ENCODE measurements at places on chromosomes 12 and 14.

- H3K4me1 ChIP-seq: no peaks in the 10 kb centered on the region
- no peaks in the 10 kb centered on the region for H3K36me3 ChIP-seq
- no peak overlapping the region for H3K4me3 ChIP-seq
- H3K27ac ChIP-seq: no peak overlapping the region
Measured at GRCh38 chr12:127005406-127005805, 1261.6 kb upstream of the TMEM132C start.

GRCh38 chr14:63840981-63841380 lies 11.8 kb upstream of the SYNE2 start:
- no peak overlapping the region for H3K4me3 ChIP-seq
- H3K27ac ChIP-seq: no peak overlapping the region
- no peaks in the 10 kb centered on the region for H3K4me1 ChIP-seq
- DNase-seq: peak; percentile 65
- no peaks in the 10 kb centered on the region for H3K36me3 ChIP-seq

GRCh38 chr14:50649691-50650090 lies 18.4 kb downstream of the SAV1 start:
- no peaks in the 10 kb centered on the region for H3K27me3 ChIP-seq
- H3K27ac ChIP-seq: no peak overlapping the region
- no peak for DNase-seq
- no peaks in the 10 kb centered on the region for H3K4me1 ChIP-seq
- peaks cover 9% of the 10 kb centered on the region for H3K36me3 ChIP-seq

GRCh38 chr14:77271113-77271710 lies at the start of gene NGB:
TSS of gene NGB (minus strand) at chr14:77271206. CDS start at chr14:77270937, 269 bp downstream.
- no peaks in the 10 kb centered on the region for H3K36me3 ChIP-seq
- H3K4me1 ChIP-seq: no peaks in the 10 kb centered on the region
- peak; percentile 67 for DNase-seq
- H3K4me3 ChIP-seq: peak within 1 kb of the TSS; percentile 45

DNA sequence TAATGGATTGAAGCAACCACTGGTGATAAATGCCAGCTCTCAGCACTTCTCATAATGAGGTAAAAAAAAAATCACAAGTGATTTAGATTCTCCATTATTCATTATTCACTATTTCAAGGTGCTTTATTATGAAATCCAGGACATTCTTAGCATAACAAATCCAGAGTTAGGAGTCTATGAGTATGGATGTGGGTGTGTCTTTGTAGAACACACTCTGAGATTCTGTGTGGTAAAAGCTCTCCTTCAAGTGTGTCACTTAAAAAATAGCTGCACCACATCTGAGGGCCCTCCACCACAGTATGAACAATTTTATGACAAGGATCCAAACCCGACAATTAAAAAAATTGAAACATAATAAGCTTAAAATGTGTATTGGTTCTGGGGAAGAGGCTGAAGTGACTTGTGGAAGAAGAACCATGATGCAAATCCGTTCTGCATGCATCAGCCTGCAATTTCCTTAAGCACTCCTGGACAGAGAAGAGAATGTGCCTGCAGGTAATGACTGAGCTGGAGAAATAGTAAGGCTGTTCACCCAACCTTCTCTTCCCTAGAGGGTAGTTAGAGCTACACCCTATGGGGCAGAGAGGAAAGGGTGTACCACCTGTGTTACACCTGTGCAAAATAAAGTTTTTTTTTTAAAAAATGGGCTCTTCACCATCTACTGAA lies 488.5 kb upstream of the MGAT4C start:
- no peaks in the 10 kb centered on the region for H3K27me3 ChIP-seq
- no peaks in the 10 kb centered on the region for H3K36me3 ChIP-seq
- no peak for DNase-seq
- H3K4me3 ChIP-seq: no peak overlapping the region
- H3K4me1 ChIP-seq: no peaks in the 10 kb centered on the region

- H3K27ac ChIP-seq: no peak overlapping the region
- no peaks in the 10 kb centered on the region for H3K27me3 ChIP-seq
- peaks cover 4% of the 10 kb centered on the region for H3K36me3 ChIP-seq
Measured at GRCh38 chr12:12630850-12631249, 19.2 kb downstream of the CREBL2 start.

DNA sequence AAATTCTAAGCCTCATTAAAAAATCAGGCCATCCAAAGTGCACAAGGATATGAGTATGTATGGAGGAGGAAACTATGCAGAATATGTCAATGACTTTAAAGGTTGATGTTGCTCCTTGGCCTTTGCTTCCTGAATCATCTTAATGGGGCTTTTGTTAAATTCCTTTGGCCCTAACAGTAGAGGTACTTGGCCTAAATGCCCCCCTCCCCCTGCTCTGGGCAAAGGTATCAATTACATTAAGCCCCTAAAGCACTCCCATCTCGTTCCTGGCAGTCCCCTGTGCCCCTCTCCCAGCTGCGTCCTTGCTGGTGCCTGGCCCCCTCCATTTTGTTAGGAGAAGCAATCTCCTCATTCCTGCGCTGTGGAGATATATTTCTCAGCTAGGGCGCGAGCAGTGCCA lies 4.8 kb downstream of the COPZ1 start:
- no peak overlapping the region for H3K27ac ChIP-seq
- H3K27me3 ChIP-seq: no peaks in the 10 kb centered on the region
- peaks cover 13% of the 10 kb centered on the region for H3K36me3 ChIP-seq
- peaks cover 5% of the 10 kb centered on the region for H3K4me1 ChIP-seq
- DNase-seq: peak; percentile 60
- H3K4me3 ChIP-seq: no peak overlapping the region

- H3K4me3 ChIP-seq: no peak overlapping the region
- no peaks in the 10 kb centered on the region for H3K4me1 ChIP-seq
- no peak for DNase-seq
Measured at GRCh38 chr12:70487440-70487839, 121.3 kb downstream of the KCNMB4 start.

GRCh38 chr14:105488781-105489541 lies 2.1 kb upstream of the TEDC1 start:
- peaks cover 41% of the 10 kb centered on the region for H3K27me3 ChIP-seq
- H3K36me3 ChIP-seq: no peaks in the 10 kb centered on the region
- peak overlapping the region; percentile 78 for H3K4me3 ChIP-seq
- no peak for DNase-seq
- H3K4me1 ChIP-seq: peaks cover 6% of the 10 kb centered on the region
- peak overlapping the region; percentile 57 for H3K27ac ChIP-seq

GRCh38 chr12:93183940-93184671 lies 193.6 kb upstream of the NUDT4 start:
- H3K4me1 ChIP-seq: no peaks in the 10 kb centered on the region
- H3K36me3 ChIP-seq: no peaks in the 10 kb centered on the region
- H3K4me3 ChIP-seq: no peak overlapping the region
- DNase-seq: no peak
- H3K27me3 ChIP-seq: no peaks in the 10 kb centered on the region

- H3K4me1 ChIP-seq: no peaks in the 10 kb centered on the region
- no peak overlapping the region for H3K27ac ChIP-seq
- no peaks in the 10 kb centered on the region for H3K27me3 ChIP-seq
- no peaks in the 10 kb centered on the region for H3K36me3 ChIP-seq
- DNase-seq: no peak
- H3K4me3 ChIP-seq: no peak overlapping the region
Measured at GRCh38 chr12:82898441-82898840, 211.7 kb downstream of the TMTC2 start.

DNA sequence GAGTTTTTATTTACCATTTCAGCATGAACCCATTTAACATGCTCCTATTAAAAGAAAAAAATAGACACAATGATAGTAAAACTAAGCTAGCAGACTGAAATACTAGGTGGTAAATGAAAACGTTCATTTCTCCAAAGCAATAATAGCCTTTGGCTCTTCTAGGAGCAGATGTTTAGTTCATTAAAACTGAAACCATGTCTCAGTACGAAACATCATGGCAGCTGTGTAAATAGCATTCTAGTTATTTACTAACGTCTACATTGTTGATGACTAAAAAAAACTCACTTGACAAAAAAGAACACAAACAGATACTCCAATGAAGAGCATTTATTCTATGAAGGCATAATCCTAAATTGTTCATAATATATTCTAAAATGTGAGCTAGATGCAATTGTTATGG lies 17.9 kb downstream of the RECQL start:
- H3K4me3 ChIP-seq: no peak overlapping the region
- no peak for DNase-seq
- peaks cover 73% of the 10 kb centered on the region for H3K36me3 ChIP-seq
- no peak overlapping the region for H3K27ac ChIP-seq

DNA sequence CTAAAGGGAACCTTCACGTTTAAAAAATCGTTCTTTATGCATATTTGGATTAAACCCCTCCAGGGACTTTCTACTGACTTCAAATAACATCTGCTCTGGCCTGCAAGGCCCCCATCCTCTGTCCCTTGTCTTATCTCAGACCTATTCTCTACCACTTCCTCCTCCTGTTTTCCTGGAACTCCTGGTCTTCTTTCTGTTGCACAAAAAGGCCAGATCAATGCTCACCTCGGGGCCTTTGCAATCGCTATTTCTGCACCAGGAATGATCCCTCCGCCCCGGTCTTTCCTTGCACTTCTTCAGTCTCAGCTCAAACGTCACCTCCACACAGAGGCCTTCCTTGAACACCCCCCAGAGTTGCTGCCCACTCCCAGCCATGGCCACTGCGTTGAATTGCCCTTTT lies 57.6 kb upstream of the BEGAIN start:
- H3K4me1 ChIP-seq: peaks cover 9% of the 10 kb centered on the region
- H3K27ac ChIP-seq: no peak overlapping the region
- DNase-seq: no peak
- no peaks in the 10 kb centered on the region for H3K27me3 ChIP-seq
- H3K4me3 ChIP-seq: no peak overlapping the region
- H3K36me3 ChIP-seq: no peaks in the 10 kb centered on the region
